Metanephros (tissue), 2 donors: ENCODE measurements at places on chromosomes 2 and 18. TPM values are rescaled to one million over a fixed set of nuclear protein-coding genes. Genes with fewer than 3 reads are reported as not detected.

C2orf66 gene
- total RNA-seq = not detected

RNF144A gene
- total RNA-seq = 89.5 TPM

CROCC2 gene
- 0.18 TPM for total RNA-seq

CIB4 gene
- 0.29 TPM for total RNA-seq

BCL11A gene
- 11.0 TPM for total RNA-seq

COL4A4 gene
- total RNA-seq = 38.8 TPM

ZNG1B gene
- total RNA-seq = 43.4 TPM

VSNL1 gene
- total RNA-seq = 3.3 TPM

FHOD3 gene
- total RNA-seq = 44.5 TPM

CSRNP3 gene
- 12.8 TPM for total RNA-seq

LYG2 gene
- not detected for total RNA-seq

GNAL gene
- 1.8 TPM for total RNA-seq

CHAC2 gene
- total RNA-seq = 3.4 TPM

APCDD1 gene
- 133 TPM for total RNA-seq

SLC5A7 gene
- total RNA-seq = 0.53 TPM

LRATD1 gene
- 18.8 TPM for total RNA-seq

STAT4 gene
- total RNA-seq = 6.7 TPM

RESP18 gene
- total RNA-seq = not detected

ZDBF2 gene
- total RNA-seq = 16.9 TPM

FAM237A gene
- total RNA-seq = not detected

DNAJC5G gene
- total RNA-seq = 0.12 TPM

RRM2 gene
- total RNA-seq = 26.7 TPM

ACADL gene
- total RNA-seq = 16.1 TPM

IL36G gene
- total RNA-seq = not detected

NT5DC4 gene
- not detected for total RNA-seq

ABCB11 gene
- total RNA-seq = 0.06 TPM

SPC25 gene
- 4.3 TPM for total RNA-seq

RHBDD1 gene
- 48.9 TPM for total RNA-seq

CENPA gene
- total RNA-seq = 5.3 TPM

CTAGE1 gene
- total RNA-seq = not detected

DOK6 gene
- 15.8 TPM for total RNA-seq

ALLC gene
- not detected for total RNA-seq

PLA2R1 gene
- 54.5 TPM for total RNA-seq

PTMA gene
- total RNA-seq = 1,202 TPM
